ENCODE measurements at places on chromosomes 2 and 18.

DNA sequence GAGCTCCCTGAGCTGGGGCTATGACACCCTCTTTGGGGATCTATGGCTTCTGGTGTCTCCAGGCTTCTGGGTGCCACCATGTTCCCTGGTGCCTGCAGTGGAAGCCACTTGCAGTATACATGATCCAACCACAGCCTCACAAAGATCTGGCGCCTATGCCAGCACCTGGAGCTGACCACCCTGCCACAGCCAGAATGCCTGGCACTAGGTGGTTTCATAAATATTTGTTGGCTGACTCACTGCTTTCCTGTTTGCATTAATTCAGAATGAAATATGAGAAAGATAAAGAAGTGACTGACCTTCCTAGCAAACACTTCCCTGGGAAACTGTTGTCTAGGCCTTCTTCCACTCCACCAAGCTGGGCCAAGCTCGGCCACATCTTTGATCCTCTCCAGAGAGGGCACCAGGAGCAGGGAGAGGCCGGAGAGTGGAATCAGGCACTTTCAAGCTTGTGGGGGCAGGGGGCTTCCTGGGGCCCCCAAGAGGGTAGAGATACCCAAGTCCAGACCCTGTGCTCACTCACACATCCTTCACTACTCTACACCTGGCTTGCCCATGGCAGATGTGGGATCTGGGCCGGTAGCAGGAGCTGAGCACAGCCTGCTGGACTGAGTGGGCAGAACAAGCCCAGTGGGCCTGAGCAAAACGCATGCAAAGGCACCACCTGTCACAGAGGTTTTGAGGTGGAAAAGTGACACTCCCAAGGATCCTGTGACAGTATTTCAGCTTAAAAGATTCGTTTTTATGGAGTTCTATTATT, 565.7 kb downstream of the SLC4A3 start:
- DNase-seq, result no peak

DNA sequence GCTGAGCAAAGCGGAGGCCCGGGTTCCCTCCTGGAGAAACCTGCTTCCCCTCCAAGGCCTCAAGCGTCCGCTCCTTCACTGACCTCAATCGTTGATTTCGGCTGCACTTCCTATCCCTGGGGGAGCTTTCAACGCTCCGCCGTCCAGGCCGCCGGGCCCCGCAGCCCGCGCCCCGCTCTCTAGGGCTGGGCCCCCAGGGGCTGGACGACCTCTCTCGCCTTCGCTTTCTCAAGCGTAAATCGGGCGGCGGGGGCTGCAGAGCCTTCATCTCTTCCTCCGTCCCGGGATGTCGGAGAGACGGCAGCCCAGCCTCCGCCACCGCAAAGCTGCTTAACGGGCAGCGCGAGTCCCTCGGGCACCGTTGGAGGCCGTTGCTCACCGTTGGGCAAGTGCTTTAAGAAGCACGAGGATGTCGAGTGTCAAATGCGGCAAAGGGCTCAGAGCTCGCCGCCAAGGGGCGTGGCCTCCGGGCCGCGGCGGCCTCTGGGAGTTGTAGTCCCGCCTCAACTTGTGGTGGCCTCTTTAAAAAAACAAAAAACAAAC, 8.5 kb downstream of the HES6 start:
- peak; percentile 39 for DNase-seq

- no peak for DNase-seq
Observed at GRCh38 chr2:28356095-28356911, 36.4 kb upstream of the FOSL2 start.

GRCh38 chr2:54164106-54164505, 48.7 kb downstream of the ACYP2 start:
- no peak for DNase-seq

GRCh38 chr2:126901459-126901858, 2.8 kb downstream of the TEX51 start:
- DNase-seq, result no peak

DNA sequence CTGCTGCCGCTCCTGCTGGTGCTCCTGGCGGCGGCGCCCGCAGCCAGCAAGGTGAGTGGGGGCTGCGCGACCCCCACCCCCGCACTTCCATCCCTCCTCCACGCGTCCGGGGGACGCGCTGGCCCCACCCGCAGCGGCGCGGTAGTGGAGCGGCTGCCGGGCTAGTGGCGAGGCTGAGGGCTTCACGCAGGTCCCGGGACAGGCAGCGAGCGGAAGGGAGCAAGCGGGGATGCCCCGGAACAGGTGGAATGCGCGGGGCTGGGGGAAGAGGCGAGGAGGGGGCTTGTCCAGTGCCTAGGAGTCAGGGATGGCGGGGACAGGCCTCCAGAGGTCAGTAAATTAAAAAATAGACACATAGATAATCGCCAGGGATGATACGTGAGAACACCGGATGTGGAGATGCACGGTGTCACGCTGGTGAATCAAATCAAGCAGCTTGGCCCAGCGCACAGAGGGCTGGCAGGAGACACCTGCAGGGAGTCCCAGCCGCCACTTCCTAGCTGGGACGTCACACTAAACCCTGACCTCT, 403 bp downstream of the COL4A3 start:
- DNase-seq, result no peak

- no peak for DNase-seq
Observed at GRCh38 chr18:48459016-48459415, 49.8 kb upstream of the ZBTB7C start.

GRCh38 chr2:219782737-219783348, 155.4 kb downstream of the SLC4A3 start:
- no peak for DNase-seq

DNA sequence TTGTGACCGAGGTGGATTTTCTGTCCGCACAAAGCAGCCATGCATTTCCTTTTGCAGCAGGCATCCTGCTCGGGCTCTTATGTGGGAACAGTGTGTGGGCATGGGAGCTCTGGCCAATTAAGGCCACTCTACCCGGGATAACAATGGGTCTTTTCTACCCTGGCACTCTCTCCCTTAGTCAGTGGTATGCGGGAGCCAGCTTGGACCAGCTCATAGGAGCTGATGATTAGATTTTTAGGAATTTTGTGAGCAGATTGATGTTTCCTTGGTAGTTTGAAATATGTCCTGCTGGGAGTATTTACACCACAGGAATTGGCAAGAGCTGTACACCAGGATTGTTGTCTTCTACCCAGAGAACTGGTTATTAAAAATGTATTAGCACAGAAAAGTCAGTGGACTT, 89.3 kb downstream of the SPP2 start:
- no peak for DNase-seq

- no peak for DNase-seq
Observed at GRCh38 chr2:81598453-81598852, 1293.9 kb upstream of the LRRTM1 start.

DNA sequence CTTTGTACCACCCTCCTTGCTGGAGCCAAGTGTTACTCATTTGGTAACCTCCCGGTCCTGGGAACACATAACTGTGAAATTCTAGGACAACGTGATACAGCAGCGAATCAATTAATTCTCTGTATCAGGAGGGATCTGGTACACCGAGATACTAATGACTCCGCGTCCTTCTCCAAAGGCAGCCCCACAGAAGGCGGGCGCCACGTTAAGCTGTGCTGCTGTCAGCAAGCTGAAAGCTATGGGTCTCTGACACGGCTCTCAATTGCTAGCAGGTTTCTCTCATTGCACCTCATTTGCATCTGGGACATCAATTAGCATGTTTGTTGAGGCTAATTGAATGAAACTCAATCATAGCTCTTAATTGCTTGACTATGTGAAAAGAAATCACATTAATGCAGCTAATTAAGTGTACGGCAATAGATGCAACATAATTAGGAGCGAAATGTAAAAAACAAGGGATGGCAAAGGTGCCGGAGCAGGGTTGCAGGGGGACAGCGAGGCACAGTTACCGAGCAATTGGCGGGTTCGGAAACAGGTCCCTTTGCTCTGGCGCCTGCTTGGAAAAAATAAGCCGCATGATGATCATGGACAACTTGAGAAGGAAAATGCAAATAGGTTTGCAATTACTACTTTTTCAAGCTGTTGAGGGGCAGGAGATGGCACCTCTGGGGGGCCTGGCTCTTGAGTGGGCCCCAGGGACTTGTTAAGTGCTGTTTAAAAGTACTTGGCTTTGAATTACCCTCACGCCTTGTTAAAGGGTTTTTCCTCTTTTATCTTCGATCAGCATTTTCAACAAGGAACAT, 264.2 kb downstream of the GBX2 start:
- DNase-seq, result no peak

DNA sequence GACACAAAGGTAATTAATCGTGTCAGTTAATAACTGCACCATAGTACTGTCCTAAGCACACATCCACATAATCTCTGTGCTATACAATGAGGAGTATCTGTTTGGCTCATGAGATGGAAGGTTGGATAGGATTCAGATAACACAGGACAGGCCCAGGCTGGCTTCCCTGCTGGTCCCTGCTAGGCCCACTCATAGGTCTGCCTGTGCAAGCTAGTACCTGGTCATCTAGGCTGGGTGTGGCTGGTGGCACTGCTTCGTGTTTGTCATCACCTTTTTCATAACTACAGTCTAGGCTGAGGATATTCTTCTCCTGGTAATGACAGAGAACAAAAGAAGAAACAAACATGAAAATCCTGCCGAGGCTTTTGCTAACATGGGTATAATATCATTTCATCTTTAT, 392.8 kb downstream of the TRIB2 start:
- DNase-seq, result no peak

DNA sequence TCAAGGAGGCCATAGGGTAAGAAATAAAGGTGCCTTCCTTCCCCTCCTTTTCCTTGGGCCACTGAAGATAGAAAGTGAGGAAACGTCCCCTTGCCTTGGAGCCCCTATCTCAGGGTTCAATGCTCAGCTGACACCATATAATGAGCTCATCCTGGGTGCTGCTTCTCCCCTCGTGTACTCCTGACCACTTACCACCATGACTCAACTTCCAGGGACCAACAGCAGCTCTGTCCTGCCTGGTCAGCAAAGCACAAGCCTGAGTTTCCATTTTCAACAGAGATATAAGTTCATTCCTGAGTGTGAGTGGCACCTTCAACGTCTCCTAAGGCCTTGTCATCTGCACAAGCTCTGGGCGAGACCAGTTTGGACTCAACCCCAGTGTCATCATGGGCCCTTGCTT, 151.2 kb downstream of the CAPN13 start:
- no peak for DNase-seq

- no peak for DNase-seq
Observed at GRCh38 chr18:43680096-43680495, 402.8 kb upstream of the SYT4 start.

DNA sequence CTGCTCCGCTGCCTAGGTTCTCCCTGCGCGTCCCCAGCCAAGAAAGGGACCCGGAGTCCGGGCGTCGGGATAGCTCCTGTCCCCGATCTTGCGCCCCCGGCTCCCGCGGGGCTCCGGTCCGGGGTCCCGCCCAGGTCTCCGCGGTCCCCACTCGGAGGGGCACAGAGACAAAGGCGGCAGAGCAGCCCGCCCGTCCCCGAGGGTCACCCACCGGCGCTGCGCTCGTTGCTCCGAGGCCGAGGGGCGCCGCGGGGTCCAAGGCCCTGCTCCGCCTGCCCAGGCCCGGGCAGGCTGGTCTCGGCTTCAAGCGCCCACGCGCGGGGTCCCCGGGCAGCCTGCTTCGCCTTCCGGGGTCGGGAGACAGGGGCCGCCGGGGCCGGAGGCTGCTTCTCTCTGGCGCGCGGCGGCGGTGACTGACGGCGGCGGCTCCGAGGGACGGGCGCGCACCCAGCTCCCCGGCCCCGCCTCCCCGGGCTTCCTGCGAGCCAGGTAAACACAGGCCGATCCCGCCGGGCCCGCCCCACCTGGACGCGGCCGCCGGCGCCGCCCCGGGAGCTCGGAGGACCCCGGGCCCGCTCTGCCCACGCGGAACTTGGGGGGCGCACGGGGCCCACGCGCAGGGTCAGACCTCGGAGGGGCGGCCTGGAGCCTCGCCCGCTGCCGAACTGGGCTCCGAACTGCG, at the start of gene MBP:
TSS of gene MBP (minus strand) at position 415 of the 682 bp plus-strand sequence. CDS start 27,522 bp downstream, outside the sequence.
- DNase-seq, result peak; percentile 13

DNA sequence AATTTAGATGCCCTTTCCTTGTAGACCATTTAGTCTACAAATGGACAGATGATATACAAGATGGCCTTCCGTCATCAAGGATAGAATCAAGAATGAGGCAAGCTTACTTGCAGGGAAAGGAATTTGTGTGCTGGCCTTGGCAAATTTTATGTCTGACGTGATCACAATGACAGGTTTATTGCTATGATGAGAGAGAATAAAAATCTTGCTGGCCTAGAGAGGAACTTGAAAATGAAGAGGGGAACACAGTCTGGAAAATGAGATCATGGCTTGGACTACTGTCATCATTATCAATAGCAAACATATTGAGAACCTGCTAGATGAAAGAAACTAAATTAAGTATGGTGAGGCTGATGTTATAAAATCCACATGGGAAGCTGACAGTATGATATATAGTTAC, 66.0 kb downstream of the CSRNP3 start:
- DNase-seq, result no peak

Data from Kasumi-1 (cell line).